ENCODE measurements at places on chromosomes 1 and 21.

GRCh38 chr21:41950941-41951351, 2.9 kb downstream of the C2CD2 start:
- DNase-seq: no peak

- DNase-seq: peak; percentile 12
Observed at GRCh38 chr1:29256394-29256793, 20.1 kb downstream of the PTPRU start.

GRCh38 chr1:89201106-89201794, 2.5 kb upstream of the GBP4 start:
- DNase-seq: no peak

DNA sequence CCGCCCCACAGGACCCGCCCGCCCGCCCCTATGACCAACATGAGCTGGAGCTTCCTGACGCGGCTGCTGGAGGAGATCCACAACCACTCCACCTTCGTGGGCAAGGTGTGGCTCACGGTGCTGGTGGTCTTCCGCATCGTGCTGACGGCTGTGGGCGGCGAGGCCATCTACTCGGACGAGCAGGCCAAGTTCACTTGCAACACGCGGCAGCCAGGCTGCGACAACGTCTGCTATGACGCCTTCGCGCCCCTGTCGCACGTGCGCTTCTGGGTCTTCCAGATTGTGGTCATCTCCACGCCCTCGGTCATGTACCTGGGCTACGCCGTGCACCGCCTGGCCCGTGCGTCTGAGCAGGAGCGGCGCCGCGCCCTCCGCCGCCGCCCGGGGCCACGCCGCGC, 7.9 kb upstream of the IBA57 start:
- no peak for DNase-seq

- DNase-seq: peak; percentile 31
Observed at GRCh38 chr1:39160703-39161102, 43.8 kb upstream of the MACF1 start.

- DNase-seq: peak; percentile 20
Observed at GRCh38 chr1:163048869-163049268, 20.3 kb upstream of the RGS4 start.

DNA sequence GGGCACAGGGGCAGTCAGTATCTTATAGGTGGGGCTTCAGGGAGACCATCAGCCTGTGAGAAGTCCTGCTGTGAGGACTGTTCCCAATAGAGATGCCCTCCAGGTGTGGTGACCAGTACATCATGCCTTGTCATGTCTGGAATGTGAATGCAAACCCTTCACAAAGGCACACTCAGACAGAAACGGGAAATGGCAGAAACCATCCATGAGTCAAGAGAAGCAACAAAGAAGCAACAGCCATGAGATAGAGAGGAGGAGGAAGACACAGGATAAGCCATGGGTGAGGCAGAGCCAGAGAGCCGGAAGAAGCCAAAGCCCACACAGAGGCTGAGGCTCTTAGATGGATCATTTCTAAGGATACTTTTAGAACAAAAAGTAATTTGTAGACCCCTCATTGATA, 20.1 kb upstream of the ZP4 start:
- DNase-seq: no peak

DNA sequence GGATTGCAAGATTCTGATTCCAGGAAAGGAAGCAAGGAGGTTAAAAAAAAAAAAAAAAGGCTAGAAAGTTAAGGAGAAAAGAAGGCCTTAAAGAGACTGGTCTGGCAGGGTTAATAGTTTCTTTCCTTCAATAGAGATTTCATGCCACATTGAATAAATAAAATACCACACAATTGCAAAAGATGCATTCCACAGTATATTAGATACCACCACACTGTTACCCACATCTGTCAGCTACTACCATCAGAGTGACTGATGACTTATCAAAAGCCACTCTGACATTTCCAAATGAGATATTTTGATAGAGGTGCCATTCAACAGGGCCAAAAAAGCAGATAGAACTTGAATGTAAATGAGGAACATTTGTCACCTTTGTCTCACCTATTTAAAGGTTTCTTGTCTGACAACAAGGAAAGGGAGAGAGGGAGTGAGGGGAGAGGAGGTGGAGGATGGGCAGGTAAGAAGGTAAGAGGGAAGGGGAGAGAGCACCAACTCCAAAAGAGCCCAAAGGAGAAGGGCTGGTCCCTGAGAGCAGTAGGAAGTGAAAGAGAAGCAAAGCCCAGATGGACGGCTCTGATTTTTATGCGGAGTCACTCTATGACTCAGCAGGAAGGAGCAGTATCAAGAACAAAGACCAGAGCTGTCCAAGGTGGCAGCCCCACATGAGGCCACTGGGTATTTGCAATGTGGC, 38.3 kb downstream of the LRRN2 start:
- no peak for DNase-seq

GRCh38 chr1:26021647-26022403, at the start of gene EXTL1:
Gene EXTL1, plus strand, starts transcription at chr1:26021775. Its CDS starts 872 bp downstream, at chr1:26022647.
- DNase-seq: no peak

DNA sequence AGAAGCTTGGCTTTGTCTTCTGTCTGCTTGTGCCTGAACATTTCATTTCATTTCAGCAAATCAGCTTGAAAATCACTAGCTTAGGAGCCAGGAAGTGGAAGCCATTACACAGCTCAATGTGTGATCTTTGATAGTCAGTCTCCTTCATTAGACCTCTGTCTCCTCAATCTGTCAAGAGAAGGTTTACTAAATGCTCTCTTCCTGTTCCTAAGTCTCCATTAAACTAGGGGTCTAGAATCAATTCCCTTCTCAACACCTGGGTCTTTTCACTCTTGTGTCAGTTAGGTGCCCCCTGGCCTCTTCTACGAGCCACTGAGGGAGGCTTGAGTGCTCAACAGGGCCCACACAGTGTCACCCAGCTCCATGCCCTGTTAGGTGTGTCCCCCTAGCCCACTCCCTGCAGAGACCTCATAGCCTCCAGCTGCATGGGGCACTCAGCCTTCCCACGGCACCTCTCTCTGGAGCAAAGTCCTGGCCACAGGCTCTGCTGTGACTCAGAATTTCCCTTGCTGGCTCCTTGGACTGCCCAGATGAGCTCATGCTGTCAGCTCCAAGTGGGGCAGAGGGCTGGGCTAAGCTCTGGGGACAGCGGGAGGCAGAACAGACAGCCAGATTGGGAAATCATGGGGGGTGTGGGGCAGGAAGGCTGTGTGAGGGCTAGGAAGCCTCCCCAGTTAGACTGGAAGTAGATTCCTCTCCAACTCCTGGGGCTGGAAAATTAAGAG, 115.7 kb upstream of the IPO9 start:
- no peak for DNase-seq

DNA sequence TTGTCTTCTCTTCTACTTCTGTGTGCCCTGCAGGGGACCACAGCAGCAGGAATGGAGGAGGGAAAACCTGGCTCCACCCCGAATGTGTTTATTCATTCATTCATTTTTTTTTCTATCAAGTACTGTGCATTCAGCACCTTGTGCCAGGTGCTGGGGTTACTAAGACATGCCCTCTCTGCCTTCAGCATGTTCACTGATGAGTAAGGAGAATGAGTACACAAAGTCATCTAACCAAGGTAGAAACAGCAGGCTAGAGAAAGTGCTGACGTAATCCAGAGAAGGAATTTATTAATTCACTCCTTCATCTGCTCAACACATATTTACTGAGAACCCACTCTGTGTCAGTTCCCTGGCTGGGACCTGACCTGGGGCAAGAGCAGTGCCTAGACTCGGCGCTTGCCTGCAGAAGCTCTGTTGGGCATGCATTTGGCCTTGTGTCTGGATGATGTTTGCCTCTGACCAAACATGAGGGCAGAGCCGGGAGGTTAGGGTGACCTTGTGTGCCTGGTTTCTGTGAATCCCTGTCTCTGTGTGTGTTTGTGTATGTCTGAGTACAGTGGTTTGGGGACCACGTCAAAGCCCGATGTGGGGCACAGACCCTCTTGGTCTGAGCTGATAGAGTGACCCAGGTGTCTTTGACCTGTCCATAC, 3.3 kb upstream of the MYOG start:
- DNase-seq: no peak

DNA sequence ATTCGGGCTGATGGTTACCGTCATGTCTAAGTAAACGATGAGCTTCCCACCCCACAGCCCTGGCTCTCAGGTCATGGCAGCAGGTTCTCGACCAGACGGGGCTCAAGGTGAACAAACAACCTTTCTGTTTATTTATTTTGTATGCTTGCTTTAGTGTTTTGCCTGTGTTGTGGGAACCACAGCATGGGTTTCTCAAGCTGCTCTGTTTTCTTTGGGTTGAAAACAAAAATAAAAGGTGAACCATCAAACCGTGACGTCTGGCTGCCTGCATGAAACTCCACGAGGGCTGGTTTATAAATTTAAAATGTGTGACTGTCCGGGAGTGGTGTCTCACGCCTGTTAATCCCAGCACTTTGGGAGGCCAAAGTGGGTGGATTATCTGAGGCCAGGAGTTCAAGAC, 28.0 kb downstream of the TMEM51 start:
- DNase-seq: no peak

- peak; percentile 88 for DNase-seq
Observed at GRCh38 chr1:92858564-92859399, 26.9 kb downstream of the RPL5 start.

- DNase-seq: no peak
Observed at GRCh38 chr1:11013160-11013531, 692 bp downstream of the TARDBP start.

DNA sequence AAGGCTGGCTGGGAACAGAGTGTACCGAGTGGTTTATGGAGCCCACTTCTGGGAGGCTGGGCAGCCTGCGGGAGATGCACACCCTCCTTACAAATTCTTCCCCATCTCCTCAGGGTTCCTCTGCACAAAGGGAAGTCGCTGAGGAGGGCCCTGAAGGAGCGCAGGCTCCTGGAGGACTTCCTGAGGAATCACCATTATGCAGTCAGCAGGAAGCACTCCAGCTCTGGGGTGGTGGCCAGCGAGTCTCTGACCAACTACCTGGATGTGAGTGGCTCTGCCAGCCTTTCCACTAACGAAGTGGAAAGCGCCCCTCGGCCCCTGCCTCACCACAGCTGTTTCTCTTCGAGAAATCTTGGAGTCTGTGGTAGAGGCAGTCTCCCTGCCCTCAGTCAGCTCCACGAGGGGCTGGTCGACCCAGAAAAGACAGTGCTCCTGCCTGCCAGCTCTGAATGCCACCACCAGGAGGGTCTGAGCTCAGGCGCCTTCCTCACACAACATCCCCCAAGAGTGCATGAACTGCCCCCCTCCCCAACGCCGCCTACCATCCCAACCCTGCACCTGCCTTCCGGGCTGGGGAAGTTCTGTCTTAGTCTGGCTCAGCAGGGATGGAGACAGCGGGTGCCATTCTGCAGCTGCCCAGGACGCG, 31.8 kb downstream of the PROK1 start:
- DNase-seq: no peak

DNA sequence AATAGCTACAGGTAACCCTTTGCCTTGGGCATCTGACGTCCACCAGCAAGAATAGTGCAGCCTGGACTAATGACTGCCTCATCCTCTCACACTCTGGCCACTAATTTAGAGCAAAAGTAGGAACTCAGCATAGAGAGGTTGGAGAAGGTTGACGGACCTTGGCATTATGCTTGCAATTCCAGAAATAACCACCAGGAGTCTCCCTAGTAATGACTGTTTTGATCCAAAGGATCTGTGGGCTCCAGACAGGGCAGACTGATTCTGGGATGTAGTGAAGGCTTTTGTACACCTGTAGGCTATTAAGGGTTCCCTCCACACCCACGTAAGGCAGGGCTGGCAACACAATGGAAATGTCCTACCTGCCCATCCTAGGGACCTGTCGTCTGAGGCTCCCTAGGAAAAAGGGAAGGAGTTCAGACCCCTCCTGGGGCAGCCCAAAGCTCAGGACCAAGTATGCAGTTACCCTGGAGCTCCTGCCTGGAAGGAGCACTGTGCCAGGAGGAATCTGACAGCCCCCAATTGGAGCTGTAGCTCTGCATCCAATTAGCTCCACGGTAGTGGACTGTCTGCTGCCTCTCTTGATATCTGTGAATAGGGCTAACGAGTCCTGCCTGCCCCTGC, 91.0 kb upstream of the TMEM51 start:
- no peak for DNase-seq

GRCh38 chr1:162206300-162206699, 136.8 kb downstream of the NOS1AP start:
- no peak for DNase-seq

DNA sequence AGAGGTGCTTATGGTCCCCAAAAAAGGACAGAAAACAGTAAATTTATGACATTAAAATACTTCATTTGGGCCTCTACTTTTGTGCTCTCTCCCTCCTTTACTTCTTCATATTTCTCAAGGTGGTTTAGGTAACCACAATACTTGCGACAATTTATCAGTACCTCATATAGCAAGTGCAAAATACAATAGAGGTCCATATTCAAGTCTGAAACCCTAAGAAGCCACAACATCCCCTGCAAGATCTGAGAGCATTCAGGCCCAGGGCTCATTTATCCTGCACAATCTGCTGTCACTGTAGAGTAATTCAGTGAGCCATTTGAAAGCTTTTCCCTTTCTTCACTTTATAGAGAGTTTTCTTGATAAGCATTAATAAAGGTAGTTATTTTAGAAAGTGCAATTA, 24.2 kb upstream of the ATP6V1G3 start:
- DNase-seq: no peak

DNA sequence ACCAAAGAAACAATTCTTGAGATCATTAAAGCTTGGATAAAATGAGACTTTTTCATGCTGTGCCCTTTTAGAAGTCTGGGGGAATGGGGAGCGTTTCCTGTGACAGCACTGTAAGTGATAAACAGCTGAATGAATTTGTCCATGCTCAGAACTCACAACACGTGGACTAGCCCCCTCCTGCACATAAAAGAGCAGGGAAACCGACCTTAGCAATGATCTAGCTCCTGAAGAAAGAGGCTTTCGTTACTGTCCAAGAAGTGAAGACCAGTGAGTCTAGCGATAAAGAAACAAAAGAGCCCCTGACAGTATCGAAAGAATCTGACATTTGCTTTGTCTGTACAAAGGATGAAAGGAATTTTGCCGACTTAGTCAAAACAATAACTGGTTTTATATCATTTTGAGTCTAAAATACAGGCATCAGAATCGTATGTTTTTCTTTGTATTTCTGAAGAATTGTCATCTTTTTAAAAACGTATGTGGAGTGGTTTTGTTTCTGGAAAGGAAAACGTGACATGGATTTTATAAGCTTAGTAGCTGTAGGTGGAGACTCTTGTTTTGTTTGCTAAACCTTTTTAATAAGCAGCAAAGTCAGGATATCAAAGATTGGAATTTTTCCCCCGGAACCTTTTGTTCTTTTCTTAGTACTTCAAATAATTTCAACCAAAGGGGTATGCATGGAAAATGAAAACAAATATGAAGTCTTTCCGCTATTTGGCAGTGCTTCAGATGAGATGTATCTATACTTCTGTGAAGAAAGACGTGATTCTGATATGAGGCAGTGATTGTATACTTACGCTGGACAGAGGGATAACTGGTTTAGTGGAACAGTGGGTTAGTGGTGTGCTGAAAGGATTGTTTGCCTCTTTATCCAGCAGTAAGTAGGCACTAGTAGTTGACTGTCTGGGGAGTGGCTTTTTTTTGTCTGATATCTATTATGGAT, 61.0 kb downstream of the MAST2 start:
- DNase-seq: no peak

GRCh38 chr1:28296401-28297261, 32.2 kb upstream of the MED18 start:
- DNase-seq: no peak

GRCh38 chr21:26732432-26733221, 112.6 kb downstream of the ADAMTS1 start:
- no peak for DNase-seq
